ENCODE measurements at places on chromosomes 6 and 20.

- DNase-seq, result no peak
These were observed 32.2 kb downstream of the CARMIL1 start for GRCh38 chr6:25311331-25311840.

DNA sequence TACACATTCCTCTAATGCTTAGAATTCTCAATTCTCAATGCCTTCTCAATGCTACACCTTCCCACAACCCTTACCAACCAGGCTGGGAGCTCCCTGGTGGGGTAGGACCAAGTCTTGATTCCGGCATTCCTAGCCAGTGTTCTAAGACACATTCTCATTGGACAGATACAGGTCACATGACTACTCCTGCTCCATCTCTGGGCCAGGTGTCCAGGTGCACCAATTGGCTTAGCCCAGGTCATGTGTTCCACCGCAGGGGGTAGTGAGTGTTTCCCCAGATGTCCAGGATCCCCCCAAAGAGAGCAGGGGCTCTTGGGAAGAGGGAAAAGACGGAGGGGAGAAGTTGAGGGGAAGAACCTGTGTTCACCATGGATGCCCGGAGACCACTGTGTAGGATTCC, 58.7 kb upstream of the MLN start:
- no peak for DNase-seq

DNA sequence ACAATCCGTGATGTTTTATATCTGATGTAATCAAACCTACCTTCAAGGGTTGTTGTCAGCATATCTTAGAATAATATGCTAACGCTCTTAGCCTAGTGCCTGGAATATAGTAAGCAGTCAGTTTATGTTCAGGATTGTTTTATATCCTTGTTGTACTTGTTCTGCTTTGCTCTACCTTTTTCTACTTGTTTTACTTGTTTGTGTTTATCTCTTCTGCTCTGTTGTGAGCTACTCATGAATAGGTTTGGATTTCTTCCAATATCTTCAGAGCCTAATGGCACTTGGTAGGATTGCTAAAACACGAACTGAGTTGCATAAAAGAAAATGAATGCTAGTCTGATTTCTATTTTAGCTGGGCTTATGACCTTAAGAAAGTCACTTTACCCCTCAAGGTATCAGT, 40.1 kb downstream of the DNAH8 start:
- no peak for DNase-seq

GRCh38 chr6:41489120-41489851, 56.9 kb upstream of the FOXP4 start:
- DNase-seq, result no peak
